Effector memory CD4-positive, alpha-beta T cell (primary cell): ENCODE measurements at places on chromosomes 12 and 14.

DNA sequence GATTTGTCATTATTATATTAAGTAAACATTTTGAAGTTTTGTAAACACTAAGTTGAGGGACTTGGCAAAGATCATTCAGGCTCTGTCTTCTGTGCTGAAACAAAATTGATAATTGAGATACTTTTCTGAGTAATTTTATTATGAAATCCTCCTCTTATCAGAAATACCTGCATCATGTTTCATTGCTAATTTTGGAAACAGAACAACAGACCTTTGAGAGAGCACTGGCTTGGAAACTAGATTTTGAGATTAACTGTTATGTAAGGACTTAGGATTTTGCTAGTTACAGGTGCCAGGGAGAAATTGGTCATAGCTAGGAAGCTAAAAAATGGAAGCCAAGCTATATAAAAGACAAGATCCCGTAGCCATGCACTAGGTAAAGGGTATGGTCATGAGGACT, 201.7 kb upstream of the DCN start:
- no peak for DNase-seq

DNA sequence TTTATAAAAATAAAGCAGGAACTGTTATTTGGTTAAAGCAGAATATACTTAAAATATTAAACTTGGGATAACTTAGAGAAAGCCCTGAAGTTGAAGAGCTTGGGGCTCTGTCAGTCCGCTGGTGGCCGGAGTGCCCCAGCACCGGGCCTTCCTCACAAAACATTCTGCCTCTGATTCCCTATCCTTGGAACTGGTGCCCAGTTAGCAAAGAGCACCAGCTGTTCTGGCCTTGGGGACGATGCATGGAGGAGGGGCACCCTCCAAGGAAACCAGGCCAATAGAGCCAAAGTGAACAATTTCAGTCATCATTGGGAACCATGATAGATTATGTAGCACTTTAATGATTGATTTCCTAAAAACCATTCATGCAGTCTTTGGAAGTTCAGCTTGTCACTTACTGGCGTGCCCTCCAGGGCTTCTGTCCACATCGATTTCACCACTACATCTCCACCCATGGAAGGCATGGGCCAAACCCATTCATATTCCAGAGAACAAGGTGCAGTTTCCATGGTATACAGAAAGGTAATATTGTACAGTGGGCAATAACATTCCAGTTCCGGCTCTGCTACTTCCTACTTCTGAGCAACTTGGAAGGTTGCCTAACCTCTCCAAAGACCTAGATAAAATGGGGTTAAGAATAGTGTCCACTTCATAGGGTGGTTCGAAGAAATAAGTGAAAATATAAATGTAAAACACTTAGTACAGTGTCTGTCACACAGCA, 145.9 kb downstream of the ETV6 start:
- no peak for DNase-seq

DNA sequence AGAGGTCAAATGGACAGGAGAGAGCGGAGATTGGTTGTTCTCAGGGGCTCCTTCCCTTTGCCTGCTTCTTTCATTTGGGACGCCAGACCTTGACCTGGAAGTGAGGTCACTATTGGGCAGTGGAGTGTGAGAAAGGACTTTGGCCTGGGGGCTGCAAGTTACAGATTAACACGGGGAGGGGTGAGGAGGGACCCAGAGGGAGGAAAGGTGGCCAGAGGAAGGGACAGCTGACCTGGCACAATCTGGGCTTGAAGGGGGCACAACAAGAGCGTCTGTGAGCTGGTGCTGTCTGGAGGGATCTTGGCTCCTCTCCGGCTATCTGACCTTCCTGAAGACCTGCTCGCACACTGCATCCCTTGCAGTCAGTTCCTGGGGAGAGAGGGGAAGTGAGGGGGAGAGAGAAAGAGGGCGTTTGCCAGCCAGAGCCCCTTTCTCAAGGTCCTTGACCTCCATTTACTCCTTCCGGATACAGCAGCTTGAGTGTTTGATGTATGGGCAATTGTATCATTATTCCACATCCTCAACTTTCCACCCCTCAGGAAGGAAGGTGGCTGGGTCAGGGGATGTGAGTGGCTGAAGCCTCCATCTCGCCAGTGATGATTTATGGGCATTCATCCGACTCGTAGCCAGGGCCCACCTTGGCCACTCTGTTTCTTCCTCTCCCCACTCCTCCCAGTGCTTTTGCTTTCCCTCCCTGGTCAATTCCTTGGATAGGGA, 4.7 kb downstream of the RBP5 start:
- DNase-seq = no peak

GRCh38 chr12:124861898-124862676, 1.6 kb downstream of the SCARB1 start:
- DNase-seq = no peak

- no peak for DNase-seq
Observed at GRCh38 chr14:76376878-76377734, 1.2 kb downstream of the ESRRB start.

- DNase-seq = no peak
Observed at GRCh38 chr14:78530078-78530477, 359.9 kb downstream of the NRXN3 start.

- no peak for DNase-seq
Observed at GRCh38 chr14:103819503-103820307, 27.7 kb downstream of the PPP1R13B start.

- DNase-seq = no peak
Observed at GRCh38 chr12:19382111-19382526, 57.2 kb upstream of the AEBP2 start.

DNA sequence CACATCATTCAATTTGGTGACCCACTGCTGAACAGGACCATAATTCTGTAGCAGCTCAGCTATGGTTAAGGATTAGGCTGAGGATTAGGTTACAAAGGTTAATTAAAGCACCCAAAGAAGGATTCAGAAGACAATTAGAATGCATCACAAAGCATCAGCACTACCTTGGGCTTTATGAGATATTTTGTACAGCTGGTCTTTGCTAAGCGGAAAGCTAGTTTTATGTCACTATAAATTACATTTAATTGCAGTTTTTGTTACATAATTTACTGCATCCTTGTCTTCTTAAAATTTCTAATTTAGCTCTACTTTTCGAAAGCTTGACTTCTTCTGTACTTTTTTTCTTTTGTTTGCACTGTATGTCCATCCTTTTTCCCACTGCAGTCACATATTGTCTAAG, 711.5 kb downstream of the RPS29 start:
- no peak for DNase-seq

GRCh38 chr14:88411039-88411438, 25.6 kb downstream of the SPATA7 start:
- DNase-seq = no peak

GRCh38 chr14:99148131-99148530, 123.9 kb downstream of the BCL11B start:
- DNase-seq = no peak

GRCh38 chr14:30214461-30215090, 286.9 kb upstream of the PRKD1 start:
- DNase-seq = no peak

DNA sequence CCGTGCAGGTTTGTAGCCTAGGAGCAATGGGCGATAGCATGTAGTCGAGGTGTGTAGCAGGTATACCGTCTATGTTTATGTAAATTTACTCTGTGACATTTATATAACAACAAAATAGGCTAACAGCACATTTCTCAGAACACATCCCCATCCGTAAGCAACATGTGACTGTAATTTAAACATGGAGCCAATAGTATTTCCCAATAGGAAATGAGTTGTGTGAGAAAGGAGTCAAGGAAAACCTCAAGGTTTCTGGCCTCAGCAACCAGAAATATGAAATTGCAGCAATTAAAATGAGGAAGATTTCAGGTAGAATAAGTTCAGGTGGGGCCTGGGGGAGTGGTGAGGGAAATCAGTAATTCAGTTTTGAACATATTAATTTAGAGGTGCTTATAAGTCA, 136.0 kb downstream of the MSRB3 start:
- DNase-seq = no peak

DNA sequence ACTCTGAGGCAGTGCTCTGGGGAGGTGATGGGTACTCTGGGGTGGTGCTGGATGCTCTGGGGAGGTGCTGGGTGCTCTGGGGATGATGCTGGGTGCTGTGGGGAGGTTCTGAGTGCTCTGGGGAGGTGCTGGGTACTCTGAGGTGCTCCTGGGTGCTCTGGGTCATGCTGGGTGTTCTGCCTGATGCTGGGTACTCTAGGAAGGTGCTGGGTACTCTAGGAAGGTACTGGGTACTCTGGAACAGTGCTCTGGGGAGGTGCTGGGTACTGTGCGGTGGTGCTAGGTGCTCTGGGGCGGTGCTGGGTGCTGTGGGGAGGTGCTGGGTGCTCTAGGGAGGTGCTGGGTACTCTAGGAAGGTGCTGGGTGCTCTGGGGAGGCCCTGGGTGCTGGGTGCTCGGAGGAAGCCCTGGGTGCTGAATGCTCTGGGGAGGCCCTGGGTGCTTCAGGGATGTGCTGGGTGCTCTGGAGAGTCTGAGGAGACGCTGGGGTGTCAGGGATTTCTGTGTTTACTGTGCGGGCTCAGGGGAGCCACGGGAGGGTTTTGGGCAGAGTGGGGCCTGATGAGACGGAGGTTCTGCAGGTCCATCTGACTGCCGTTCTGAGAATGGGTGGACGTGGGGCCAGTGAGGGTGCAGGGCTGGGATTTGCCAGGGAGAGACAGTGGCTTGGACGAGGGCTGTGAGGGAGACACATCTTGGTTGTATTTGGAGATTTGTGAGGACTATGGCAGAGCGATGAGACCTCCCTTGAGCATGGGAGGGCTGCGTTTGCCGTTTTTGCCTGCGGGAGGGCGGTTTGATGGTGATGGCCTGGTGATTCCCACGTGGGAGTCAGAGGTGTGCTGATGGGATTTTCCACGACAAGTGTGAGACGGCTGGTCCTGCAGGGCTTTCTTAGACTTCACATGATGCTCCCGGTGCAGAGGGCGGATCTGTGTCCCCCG, 30.0 kb downstream of the MMP17 start:
- no peak for DNase-seq

- no peak for DNase-seq
Observed at GRCh38 chr14:63654346-63654745, 12.7 kb upstream of the WDR89 start.

DNA sequence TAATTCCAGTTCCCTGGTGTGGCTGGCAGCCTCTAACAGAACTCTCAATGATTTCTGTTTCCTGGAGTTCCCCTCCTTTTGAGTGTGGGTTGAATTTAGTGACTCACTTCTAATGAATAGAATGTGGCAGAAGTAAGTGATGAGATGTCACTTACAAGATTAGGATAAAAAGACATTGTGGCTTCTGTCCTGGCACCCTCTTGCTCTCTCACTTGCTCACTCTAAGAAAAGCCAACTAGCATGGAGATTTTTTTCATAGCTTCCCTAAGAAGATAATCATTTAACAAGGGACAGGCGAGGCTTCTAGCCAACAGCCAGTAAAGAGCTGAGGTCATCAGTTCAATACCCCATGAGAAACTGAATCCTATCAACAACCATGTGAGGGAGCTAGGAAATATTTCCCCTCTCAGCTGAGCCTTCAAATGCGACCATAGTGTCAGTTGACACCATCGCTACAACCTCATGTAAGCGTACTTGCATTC, 156.7 kb downstream of the TMTC3 start:
- DNase-seq = no peak

GRCh38 chr14:67943947-67944346, 124.4 kb downstream of the RAD51B start:
- DNase-seq = peak; percentile 29

- DNase-seq = no peak
Observed at GRCh38 chr14:74904635-74905503, 18.2 kb downstream of the RPS6KL1 start.

DNA sequence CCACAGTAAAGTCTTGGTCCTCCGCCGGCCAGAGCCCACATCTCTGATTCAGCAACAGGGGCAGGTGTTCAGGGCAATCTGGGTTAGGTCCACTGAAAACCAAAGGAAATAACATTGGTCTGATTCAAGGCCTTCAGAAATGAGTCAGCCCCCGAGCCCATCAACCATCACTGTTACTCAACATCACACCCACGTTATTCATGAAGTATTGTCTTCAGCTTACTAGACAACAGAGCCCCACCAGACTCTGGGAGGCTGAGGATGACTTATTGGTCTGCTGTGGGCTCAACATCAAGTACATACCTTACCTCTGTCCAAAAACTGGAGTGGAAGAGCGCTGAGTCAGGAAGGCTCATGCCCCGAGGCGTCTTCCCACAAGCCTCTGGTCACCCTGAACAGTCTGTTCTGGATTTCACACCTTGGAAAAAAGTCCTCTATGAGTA, 97.5 kb downstream of the ZFP36L1 start:
- DNase-seq = no peak

DNA sequence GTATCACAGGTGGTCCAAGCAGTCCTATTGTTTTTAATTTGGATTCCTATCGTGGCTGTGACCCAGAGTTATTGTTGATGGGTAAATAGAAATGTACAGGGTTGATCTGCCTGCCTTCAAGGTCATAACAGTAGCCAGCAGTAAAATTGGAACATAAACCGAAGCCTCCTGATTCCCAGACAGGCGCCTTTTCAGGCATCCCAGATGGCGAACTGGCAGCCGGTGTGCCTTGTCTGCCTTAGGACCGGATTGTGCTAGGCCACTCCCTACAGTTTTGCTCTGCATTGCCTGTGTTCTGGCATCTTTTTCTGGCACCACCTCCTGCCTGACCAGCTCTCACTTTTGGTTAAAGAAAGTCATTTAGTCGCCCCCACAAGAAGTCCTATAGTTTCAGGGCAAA, 22.2 kb downstream of the TMEM117 start:
- no peak for DNase-seq

DNA sequence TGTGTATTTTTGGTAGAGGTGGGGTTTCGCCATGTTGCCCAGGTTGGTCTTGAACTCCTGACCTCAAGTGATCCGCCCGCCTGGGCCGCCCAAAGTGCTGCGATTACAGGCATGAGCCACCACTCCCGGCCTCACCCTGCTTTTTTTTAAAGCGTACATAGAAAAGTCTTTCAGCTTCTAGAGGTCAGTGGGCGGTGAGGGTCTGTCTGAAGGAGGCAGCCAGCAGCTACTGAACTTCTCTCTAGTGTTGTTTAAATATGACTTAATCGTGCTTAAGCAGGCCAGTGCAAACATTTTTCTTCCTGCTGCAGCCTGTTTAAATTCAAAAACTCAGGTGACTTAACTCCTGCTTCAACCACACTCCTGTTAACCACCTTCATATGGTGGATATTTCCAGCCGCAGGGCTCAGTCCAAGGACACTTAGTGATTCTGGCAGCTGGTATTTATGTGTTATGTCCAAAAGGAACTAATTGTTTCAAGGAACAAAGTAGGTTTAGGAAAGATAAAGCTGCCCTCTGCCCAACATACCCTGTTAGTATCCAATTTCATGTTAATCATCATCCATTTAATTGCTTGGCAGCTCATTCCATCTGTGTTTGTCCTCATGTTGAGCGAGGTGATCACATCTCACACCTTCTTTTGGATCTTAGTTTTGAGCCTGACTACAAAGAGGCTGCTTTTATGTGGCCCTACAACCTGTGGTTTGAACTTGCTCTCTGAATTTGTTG, 2.0 kb downstream of the PRKAB1 start:
- DNase-seq = no peak

DNA sequence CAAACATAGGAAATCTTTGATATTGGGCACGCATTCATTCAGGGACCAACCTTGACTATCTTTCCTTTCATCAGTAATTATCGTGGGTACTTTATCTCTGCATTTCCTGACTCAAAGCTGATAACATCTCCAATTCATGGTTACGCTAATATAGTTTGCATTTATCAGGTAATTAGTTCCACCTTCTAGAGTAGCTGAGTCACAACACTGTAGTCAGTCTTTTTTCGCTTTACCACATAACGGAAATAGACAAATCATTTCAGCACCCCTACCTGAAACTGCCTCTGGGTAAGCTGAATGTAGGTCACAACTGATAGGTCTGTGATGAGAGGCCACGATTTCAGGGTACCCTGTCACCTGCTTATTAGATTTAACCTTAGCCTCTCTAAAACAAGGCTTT, 36.7 kb upstream of the IL22 start:
- peak; percentile 8 for DNase-seq
